ENCODE measurements at places on chromosomes 7 and 10. TPM values are rescaled to one million over a fixed set of nuclear protein-coding genes. Genes with fewer than 3 reads are reported as not detected.
A peak's percentile ranks its signal among the peaks of the same experiment; 100 is the strongest.

GRCh38 chr7:93622036-93623033 lies 47.8 kb upstream of the CALCR start:
- no peak for DNase-seq
- H3K36me3 ChIP-seq, result no peaks in the 10 kb centered on the region
- H3K4me1 ChIP-seq, result no peaks in the 10 kb centered on the region
- no peak overlapping the region for H3K4me3 ChIP-seq
- H3K27me3 ChIP-seq, result no peaks in the 10 kb centered on the region

GRCh38 chr7:92727755-92728154 lies 108.6 kb downstream of the CDK6 start:
- no peak for DNase-seq
- no peaks in the 10 kb centered on the region for H3K27me3 ChIP-seq
- no peak overlapping the region for H3K4me3 ChIP-seq
- peaks cover 51% of the 10 kb centered on the region for H3K36me3 ChIP-seq
- H3K27ac ChIP-seq, result no peak overlapping the region

DNA sequence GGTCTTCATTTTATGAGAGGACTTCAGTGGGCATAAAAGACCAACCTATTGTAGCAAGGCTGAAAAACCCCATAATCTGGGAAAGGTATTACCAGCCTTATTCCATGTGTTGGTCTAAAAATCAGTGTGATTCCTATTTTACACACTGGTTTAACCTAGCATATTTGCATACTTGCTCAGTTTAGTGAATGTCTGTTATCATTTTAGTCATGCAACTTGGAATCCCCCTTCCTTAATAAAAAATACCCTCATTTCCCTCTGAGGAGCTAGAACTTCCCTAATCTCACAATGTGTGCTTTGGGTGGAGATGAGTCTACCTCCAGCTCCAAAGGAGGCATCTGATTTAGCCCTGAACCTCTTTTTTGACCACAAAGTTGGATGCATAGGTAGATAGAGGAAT lies 312.8 kb upstream of the SORCS1 start:
- DNase-seq, result no peak
- no peaks in the 10 kb centered on the region for H3K36me3 ChIP-seq
- no peak overlapping the region for H3K4me3 ChIP-seq
- no peaks in the 10 kb centered on the region for H3K4me1 ChIP-seq
- H3K27me3 ChIP-seq, result no peaks in the 10 kb centered on the region

The GDF10 gene
- total RNA-seq, result 0.56 TPM

The SSMEM1 gene
- not detected for total RNA-seq

- H3K27ac ChIP-seq, result no peak overlapping the region
- H3K4me3 ChIP-seq, result no peak overlapping the region
- peaks cover 7% of the 10 kb centered on the region for H3K27me3 ChIP-seq
- H3K4me1 ChIP-seq, result no peaks in the 10 kb centered on the region
These were observed 23.6 kb upstream of the SRI start for GRCh38 chr7:88243345-88243909.

GRCh38 chr7:65839846-65840245 lies 33.0 kb upstream of the VKORC1L1 start:
- no peaks in the 10 kb centered on the region for H3K27me3 ChIP-seq
- no peak for DNase-seq
- no peaks in the 10 kb centered on the region for H3K36me3 ChIP-seq
- H3K27ac ChIP-seq, result no peak overlapping the region
- H3K4me1 ChIP-seq, result peaks cover 6% of the 10 kb centered on the region

DNA sequence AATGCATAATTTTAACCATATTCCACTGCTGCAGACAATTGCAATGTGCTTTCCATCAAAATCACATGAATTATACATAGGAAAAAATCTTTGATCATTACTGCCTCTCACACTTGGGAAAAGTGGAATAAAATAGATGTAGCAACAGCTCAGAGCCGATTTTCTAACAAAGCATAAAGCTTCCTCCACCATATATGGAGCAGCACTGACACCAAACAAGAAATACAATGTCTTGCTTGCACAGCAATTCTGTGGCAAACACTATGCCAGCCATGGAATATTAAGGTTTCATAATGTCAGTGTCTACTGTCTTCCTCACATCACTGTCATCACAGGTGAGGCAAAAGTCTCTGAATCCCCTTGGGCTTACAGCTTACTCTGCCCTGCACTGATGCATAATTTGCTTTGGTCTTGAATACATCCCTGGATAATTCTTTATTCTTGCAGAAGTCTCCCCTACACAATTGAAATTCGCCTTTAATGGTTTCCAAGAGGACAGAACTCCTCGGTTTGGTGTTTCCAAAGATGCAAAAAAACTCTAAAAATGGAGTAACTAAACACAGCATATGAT lies 198.5 kb downstream of the CACNA2D1 start:
- H3K4me3 ChIP-seq, result no peak overlapping the region
- DNase-seq, result no peak
- no peaks in the 10 kb centered on the region for H3K36me3 ChIP-seq
- H3K27me3 ChIP-seq, result no peaks in the 10 kb centered on the region
- no peak overlapping the region for H3K27ac ChIP-seq

DNA sequence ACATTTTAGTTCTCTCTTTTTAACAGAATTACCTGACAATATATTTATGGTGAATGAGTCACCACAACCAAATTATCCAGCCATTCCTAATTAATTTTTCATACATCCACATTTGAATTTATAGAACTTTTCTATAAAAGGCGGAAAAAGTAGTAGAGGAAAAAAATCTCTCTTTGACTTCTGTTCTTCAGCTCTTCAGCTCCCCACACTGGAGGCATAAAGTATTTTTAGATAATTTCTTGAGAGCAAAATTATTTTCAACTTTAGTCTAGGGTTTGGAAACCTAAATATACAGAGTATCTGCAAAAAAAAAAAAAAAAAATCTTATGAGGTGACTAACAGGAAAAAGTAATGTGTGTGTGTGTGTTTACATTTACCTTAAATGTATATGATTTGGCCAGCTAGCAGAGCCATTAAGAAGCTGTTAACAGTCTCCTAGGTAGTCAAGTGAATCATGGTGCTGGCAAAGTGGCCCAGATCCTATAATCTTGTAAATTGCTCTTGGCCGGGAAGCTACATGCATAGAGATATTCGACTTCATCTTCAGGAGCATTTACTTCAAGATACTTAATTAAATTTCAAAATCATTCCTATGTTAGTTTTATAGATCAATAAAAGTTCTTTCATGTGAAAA lies 383.1 kb upstream of the STEAP1 start:
- DNase-seq, result no peak
- H3K4me3 ChIP-seq, result no peak overlapping the region
- no peak overlapping the region for H3K27ac ChIP-seq
- H3K36me3 ChIP-seq, result no peaks in the 10 kb centered on the region

DNA sequence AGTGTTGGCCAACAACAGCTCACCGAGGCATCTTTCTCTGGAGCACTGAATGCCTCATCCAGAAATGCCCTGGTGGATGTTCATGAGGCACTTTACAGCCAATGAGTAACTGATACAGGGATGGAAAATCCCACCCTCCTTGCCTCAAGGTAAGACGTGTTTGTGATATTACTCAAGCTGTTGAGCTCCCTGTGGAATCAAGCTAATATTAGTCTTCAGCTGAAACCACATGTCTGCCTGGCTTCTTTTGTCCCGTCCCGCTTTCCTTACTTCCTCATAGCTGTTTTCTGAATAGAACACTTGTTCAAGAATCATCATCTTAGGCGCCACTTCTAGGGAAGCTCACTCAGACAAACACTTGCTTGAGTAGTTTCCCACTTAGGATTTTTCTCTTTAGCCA lies 422.4 kb downstream of the INHBA start:
- H3K36me3 ChIP-seq, result no peaks in the 10 kb centered on the region
- DNase-seq, result no peak
- H3K4me3 ChIP-seq, result no peak overlapping the region
- no peaks in the 10 kb centered on the region for H3K4me1 ChIP-seq
- H3K27me3 ChIP-seq, result no peaks in the 10 kb centered on the region

GRCh38 chr7:157568770-157569584 lies 232.2 kb downstream of the DNAJB6 start:
- no peaks in the 10 kb centered on the region for H3K36me3 ChIP-seq
- peak overlapping the region; percentile 85 for H3K4me3 ChIP-seq
- peaks cover 40% of the 10 kb centered on the region for H3K4me1 ChIP-seq
- peak overlapping the region; percentile 55 for H3K27ac ChIP-seq
- DNase-seq, result peak; percentile 74

All from activated CD4-positive, alpha-beta memory T cell treated with anti-CD3 and anti-CD28 coated beads for 36 hours (primary cell).